ENCODE measurements at places on chromosomes 2 and 18. TPM values are rescaled to one million over a fixed set of nuclear protein-coding genes. Genes with fewer than 3 reads are reported as not detected.

The CHPF gene
- total RNA-seq = 51.1 TPM

The LYG1 gene
- 1.00 TPM for total RNA-seq

The RBFA gene
- total RNA-seq = 17.4 TPM

The GPR45 gene
- not detected for total RNA-seq
